ENCODE measurements at places on chromosomes 1 and 21.

DNA sequence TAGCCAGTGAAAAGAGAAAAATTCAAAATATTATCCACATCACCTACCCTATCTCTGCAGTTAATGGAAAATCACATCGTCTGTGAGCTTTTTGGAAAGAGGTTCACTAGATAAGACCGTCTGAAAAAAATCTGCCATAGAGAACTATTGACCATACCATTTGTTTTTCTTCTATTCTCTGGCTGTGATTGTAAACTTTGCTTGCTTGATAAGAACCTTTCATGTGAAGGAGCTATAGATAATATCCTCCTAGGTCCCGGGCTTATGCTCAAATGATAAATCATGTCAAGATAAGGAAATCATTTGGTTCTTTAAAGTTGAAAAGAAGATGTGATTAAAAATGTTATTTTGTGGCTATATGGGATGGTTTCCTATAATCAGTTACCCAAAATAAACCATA lies 369.9 kb downstream of the SIPA1L2 start:
- no peak for DNase-seq

DNA sequence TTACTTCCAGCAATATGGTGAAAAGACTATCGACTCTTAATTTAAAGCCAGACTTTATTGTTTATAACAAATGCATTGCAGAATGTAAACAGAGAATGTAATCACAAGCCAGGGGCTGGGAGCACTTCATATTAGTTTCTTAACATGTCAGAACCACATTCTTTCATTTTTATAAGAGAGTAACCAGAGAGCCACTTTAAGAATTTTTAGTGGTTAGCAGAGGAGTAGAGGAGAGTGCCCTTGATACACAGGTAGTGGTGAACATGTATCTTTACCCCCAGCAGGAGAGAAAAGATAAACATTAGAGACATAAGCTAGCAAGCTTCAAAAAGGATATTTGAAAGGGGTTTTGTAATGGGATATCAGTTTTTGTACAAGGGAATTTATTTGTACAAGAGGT lies 11.1 kb downstream of the AMY2B start:
- no peak for DNase-seq

DNA sequence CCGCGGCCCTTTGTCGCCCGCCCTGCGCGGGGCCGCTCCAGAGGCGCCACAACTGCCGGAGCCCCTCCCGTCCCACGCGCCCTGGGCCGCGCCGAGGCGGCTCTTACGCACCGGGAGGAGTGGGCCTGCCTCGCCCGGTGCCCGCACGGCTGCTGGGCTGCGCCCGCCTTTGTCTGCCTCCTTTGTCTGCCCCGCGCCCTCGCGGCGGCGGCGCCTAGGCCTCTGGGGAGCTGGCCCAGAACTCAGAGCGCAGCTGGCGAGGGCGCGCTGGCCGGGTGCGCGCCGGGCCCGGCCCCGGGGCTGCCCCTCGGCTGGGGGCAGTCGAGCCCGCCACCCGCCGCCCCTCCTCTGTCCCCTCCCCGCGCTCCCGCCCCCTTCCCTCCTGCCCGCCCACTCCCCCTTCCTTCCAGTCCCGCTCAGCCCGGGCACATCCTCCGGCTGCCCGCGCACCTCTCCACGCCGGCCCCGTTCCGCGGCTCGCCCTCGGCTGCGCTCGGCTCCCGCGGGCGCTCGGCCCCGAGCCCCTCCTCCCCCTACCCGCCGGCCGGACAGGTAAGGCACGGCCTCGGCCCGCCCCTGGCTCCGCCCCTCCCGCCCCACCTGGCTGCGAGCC lies at the start of gene DRAXIN:
TSS of gene DRAXIN (plus strand) at position 409 of the 613 bp plus-strand sequence. CDS start 14,549 bp downstream, outside the sequence.
- DNase-seq: no peak

- no peak for DNase-seq
Observed at GRCh38 chr1:31791131-31791858, 24.5 kb downstream of the SPOCD1 start.

DNA sequence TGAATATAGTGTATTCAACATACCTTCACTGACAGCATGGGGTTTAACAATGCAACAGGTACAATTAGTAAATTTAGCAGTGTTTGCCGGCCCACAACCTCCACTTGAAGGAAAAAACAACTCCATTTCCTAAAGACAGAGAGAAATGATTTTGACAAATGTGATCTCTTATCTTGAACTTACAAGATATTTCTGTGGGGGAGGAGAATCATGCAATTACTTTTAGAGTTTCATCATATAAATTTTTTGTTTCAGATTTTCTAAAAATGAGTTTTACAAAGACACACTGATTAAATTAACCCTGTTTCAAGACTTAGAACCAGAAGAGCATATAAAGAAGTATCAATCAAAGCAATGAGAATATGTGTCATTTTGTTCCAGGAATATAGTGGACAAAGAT lies 80.3 kb downstream of the NME7 start:
- no peak for DNase-seq

GRCh38 chr1:239644604-239645003 lies 258.2 kb downstream of the CHRM3 start:
- no peak for DNase-seq

- no peak for DNase-seq
Observed at GRCh38 chr1:147626739-147627138, 43.6 kb downstream of the ACP6 start.

DNA sequence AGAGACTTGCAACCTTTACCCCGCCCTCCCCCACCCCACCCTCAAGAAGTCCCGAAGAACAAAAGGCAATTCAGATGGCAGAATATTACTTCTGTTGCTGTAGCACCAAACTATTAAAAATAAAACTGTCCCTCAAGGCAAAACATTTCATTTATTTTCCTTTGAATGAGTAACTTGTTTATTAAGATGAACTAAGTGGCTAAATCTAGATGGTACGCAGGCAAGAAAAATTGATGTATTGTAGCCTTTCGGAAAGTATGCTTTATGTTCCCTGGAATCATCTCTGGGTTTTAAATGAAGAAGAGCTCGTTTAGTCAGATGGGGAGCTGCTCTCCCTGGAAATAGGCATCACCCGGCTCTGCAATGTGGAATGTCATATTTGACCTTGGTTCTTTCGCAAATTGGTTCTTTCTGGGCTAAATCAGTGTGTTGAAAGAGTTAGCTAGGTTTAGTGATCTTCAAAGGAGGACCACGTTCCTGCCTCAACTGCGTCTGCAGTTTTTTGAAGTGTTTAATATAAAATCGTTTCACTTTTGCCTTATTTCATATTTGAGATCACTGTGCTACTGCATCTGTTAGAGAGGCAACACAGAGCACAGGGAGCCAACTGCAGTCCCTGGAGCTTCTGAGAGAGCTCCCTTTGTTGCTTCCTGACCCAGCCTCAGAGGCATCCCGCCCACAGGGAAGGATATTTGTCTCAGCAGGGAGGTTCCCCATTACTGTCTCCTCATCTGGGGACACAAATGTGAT lies 61.8 kb downstream of the KIF26B start:
- DNase-seq: no peak

- no peak for DNase-seq
Observed at GRCh38 chr1:167294528-167294927, 73.8 kb downstream of the POU2F1 start.

DNA sequence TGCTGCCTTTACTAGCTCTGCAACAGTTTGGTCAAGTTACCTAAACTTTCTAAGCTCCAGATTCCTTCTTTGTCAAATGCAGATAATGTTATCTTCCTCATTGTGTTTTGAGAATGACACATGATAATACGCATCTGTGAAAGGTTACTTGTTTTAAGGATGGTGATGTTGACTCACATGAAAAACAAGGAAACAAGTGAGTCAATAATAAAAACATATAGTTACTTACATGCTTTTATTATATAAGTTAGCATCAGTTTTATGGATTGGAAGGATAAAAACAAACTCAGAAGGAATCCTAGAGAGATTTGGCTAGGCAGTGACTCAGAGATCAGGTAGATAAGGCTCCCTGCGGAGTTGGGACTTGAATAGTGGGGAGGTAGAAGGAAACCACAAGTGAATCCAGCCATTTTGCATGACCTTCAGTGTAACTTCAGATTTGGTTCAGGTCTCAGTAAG lies 144.6 kb downstream of the LMO4 start:
- no peak for DNase-seq

DNA sequence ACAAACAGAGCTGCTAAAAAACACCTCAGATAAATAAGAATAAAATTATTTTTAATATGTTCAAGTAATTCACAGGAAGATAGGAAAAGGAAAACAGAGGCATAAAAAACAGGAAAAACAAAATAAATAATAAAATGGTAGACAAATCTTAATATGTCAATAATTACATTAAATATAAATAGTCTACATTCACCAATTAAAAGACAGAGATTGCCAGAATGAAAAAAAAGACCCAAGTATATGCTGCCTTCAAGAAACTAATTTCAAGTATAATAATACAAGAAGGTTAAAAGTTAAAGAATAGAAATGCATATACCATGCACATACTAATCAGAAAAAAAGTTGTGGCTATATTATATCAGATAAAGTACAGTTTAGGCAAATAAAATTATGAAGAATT lies 1.9 kb downstream of the CYP2J2 start:
- no peak for DNase-seq

DNA sequence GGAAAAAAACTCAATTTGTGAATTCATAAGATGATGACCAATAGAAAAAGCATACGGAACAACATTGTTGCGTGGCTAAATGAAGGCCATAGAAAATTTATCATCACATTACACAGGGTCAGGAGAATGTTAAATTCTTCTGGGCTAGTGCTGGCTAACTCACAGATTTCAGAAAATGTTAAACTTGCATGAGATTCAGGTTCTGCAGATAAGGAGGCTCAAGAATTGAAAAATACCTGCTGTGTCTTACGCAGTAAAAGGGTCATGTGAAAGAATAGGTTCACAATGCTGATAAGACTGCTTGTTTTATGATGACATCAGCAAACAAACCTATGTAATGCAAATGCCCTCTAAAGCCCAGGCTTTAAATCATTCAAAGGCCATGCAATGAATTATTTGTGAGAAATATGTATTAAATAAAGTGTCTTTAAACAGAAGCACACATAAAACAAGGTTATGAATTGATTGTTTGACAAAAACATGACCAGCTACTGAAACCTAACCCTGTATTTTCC lies 378.8 kb downstream of the USP25 start:
- no peak for DNase-seq

GRCh38 chr21:32308696-32309095 lies 10.0 kb downstream of the MRAP start:
- DNase-seq: no peak

DNA sequence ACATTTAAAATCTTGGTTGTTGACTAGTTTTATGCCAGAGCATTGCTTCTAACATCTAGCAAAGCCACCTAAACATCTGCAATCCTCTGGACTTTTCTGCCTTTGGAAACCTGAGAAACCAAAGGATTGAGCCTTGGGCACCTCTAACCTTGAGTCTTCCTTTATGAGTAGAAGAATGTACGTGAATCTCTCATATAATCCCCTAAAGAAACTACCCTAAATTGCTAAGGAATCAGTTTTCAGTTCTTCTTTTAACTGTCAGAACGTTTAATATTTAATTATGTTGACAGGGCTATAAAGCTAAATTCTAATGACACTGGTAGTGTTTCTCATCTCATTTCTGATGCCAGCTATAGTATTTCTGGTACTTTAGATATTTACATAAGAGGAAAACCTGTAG lies 997.3 kb downstream of the AMY1C start:
- no peak for DNase-seq

GRCh38 chr1:243827206-243827605 lies 22.8 kb downstream of the AKT3 start:
- DNase-seq: no peak

GRCh38 chr1:83769072-83769471 lies 229.9 kb downstream of the TTLL7 start:
- no peak for DNase-seq

- DNase-seq: no peak
Observed at GRCh38 chr1:202547215-202547614, 163.0 kb downstream of the SYT2 start.

- no peak for DNase-seq
Observed at GRCh38 chr1:69994241-69994640, 211.1 kb downstream of the LRRC40 start.

GRCh38 chr1:113855630-113856400 lies 15.7 kb downstream of the PTPN22 start:
- DNase-seq: no peak

GRCh38 chr1:239164451-239165180 lies 221.8 kb upstream of the CHRM3 start:
- no peak for DNase-seq

DNA sequence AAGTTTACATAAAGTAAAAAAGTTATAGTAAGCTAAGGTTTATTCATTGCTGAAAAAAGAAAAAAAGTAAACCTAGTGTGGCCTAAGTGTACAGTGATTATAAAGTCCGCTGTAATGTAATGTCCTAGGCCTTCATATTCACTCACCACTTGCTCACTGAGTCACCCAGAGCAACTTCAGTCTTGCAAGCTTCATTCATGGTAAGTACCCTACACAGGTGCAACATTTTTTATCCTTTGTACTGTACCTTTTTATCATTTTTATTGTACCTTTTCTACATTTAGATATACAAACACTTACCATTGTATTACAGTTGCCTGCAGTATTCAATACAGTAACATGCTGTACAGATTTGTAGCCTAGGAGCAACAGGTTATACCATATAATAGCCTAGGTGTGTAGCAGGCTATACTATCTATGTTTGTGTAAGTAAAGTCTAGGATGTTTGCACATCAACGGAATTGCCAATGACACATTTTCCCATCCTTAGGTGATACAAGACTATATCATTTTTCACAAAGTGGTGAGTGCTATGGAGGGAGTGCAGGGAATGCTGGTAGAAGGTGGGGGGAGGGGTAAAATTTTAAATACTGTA lies 58.0 kb upstream of the DMRTA2 start:
- no peak for DNase-seq

- no peak for DNase-seq
Observed at GRCh38 chr1:159318784-159319551, 16.8 kb downstream of the FCER1A start.

DNA sequence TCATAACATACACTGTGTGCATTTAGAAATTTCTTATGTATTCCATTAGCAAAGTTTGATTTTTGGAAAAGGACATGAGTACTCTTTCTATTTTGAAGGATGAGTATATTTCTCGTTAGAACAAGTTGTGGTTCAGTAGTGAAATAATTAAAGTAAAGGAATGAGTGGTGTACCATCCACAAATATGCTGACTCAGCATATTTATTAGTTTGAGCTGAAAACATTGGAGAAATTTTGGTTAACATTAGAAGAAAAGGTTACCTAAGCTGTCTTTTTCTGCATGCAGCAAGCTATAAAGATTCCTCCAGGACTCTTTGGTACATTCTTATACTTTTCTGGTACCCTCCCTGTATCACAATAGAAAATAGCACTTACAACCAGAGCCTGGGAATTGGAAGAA lies 5.7 kb upstream of the OR2L5 start:
- DNase-seq: no peak

- no peak for DNase-seq
Observed at GRCh38 chr1:179953974-179954492, 577 bp upstream of the CEP350 start.

GRCh38 chr1:18575620-18576019 lies 55.0 kb upstream of the PAX7 start:
- peak; percentile 71 for DNase-seq

GRCh38 chr1:207361889-207362288 lies 40.4 kb downstream of the CD55 start:
- no peak for DNase-seq

All from frontal cortex (tissue), 4 donors.